ENCODE measurements at places on chromosomes 5 and 9. TPM values are rescaled to one million over a fixed set of nuclear protein-coding genes. Genes with fewer than 3 reads are reported as not detected.

- no peak for DNase-seq
These were observed 12.2 kb downstream of the KLHL9 start for GRCh38 chr9:21322911-21323461.

DNA sequence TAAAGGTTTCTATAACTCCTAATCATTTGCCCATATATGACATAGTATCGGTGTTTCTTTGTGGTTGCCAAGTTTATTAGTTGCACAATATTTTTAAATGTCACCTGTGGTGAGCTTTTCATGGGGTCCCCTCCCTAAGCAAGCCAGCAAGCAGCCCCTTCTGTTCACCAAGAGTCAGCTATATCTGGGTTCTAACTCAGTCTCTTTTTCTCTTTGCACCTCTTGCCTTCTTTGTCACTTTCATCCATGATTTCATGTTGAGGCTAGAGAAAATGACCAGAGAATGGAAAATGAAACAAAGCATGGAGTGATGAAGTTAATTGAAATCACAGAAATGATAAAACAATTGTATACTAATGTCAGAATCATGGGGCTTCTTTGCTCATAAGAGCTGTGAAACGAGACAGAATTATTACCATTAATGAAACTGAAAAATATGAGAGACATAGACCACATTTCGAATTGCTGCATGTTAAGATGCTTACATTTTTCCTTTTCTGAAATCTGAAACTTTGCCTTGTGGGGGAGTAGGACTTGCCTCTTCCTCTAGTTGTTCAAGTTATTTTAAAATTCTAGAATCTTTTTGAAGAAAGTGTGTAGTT, 75.7 kb downstream of the CAMK4 start:
- no peak for DNase-seq

DNA sequence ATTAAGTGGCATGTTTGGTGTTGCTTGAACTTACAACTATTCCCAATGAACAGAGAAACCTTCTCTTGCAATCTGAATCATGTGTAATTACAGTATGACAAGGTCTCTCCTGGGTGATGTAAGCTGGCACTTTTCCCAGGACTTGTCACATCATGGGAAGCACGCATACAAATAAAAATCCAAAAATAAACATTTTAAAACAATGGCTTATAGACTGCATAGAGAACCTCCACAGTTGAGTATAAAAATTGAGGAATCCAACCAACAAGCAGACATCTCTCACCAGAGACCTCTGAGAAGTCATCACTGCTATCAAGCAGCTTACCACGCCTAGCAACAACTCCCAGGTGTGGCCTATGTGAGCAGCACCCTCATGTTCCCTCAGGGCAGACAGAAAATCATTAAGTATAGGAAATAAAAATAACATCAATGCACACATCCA, 3.9 kb downstream of the MLLT3 start:
- DNase-seq, result no peak

DNA sequence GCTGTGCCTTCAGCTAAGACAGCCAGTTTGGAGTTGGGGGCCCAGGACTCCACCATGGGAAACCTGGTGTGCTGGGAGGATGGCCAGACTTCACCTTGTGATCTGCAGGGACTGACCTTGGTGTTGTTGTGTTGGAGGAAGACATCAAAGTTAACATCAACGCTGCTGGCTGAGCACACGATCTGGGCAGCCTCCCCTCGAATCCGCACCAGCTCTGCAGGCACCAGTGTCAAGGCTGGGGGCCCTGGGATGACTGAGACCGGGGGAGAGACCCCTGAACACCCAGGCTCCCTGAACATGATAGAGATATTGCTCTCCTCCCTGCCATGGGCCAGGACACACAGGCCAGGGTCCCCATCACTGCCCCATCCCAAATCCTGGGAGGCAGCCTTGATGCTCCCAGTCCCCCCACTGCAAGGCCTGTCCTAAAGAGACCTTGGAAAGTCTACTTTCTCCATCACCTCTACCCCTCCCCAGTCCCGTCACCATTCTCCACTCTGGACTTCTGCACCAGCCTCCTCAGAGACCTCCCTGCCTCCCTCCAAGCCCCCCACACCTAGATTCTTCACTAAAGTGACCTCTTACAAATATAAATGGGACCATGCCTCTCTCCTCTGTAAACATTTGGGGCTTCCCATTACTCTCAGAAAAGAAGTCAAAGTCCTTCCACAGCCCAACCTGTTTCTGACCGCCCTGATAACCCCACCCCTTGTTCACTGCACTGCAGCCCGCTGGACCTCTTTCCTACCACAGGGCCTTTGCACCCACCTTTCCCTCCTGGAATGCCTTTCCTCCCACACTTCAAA, 8.2 kb downstream of the CSF1R start:
- no peak for DNase-seq

GRCh38 chr5:126055348-126055729, 367.9 kb upstream of the GRAMD2B start:
- DNase-seq, result no peak

GRCh38 chr5:126484253-126484652, 61.0 kb downstream of the GRAMD2B start:
- DNase-seq, result no peak

GRCh38 chr5:165334201-165334600, 1828.8 kb downstream of the MAT2B start:
- DNase-seq, result no peak

- no peak for DNase-seq
These were observed 14.1 kb downstream of the ASPN start for GRCh38 chr9:92468206-92468605.

- DNase-seq, result no peak
These were observed 172.8 kb upstream of the RASA1 start for GRCh38 chr5:87094833-87095232.

- DNase-seq, result peak; percentile 35
These were observed 139.8 kb downstream of the SLIT3 start for GRCh38 chr5:169161022-169161680.

DNA sequence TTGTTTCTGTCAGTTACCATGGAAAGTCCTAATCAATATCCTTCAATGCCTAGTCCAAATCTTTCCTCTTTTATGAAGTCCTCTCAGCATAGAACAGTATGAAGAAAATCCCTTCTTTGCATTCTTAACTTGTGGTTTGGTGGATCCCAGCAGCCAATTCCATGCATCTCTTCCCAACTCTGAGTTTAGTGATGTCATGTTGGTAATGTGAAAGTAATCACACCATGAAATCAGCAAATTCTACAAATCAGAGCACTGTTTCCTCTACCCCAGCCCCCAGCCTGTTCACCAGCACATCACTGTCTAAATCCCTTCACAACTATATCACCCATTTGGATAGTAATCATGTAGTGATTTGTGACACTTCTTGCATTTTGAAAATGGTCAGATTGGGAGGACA, 4.7 kb upstream of the C1QTNF2 start:
- DNase-seq, result no peak

DNA sequence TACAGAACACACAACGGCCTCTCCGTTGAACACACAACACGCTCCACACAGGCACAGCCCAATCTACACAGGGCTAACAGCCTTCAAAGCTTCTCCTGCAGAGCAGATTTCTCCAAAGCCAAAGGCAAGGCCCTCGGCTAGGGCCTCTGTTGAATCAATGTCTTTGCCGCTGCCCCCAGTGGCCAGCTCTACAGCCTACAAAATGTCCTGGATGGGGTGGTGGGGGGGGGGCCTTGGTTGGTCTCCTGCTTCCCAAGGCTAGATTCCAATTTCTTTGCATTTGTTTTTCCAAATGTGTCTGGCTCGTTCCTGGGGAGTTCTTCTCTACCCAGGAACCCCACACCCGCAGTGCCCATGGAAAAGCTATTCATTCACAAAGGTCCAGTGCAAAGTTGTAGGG, 167.2 kb downstream of the PAX5 start:
- no peak for DNase-seq

- DNase-seq, result no peak
These were observed 114.9 kb downstream of the INVS start for GRCh38 chr9:100213730-100214477.

DNA sequence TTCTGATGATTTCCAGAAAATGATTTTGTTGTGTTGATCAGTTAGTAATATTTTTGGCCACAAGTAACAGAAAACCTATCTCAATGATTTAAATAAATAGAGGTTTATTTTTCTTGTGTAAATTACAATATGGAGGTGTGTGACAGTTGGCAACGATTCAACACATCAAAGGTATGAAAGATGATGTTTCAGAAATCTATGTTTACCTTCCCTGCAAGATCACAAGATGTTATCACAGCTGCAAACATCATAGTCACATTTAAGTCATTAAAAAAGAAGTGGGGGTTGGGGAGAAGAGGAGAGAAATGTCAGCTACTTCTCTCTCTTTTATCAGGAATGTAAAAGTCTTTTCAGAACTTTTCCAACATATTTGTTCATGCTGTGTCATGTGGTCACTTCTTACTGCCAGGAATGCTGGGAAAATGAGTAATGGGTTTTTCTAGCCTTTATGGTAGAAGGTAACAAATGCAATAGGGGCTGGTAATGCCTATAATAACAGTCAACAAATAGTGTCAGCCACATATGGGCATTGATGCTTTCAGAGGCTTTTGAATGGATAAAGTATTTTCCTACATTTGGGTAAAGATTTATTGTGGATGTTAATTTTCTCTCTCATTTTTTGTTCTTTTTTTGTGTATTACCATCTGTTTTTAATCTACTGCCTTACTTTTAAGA, 742.7 kb downstream of the TLE1 start:
- DNase-seq, result no peak

DNA sequence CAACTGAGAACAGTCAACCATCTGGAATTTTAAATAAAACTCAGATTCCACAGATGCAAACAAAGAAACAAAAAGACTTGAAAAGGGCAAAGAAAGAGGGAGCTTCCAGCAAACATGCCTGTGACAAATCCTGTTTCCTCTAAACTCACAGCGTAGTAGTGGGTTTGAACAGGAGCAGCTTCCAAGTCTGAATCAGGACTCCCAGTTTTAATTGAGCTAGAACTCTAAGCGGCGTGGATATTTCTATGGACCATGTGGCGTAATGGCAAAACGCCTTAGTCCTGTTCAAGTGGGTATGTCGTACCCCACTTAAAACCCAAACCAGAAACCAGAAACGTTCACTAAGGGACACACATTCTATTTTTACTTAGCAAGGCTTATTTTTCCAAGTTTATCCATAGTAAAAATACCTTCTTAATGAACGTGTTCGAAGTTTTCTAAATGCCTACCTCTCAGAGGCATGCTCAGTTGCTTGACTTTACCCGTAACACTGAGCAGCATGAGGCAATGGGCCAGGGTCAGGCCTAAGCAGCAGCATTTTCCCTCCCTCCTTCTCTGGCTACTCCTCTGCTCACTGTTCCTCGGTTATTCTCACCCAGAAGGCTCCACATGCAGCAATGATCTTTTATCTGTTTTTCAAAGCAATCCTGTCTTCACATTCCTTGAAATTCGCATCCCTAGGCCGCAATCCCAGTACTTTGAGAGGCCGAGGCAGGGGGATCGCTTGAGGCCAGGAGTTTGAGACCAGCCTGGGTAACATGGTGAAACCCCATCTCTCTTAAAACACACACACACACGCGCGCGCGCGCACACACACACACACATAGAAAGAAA, 77.9 kb downstream of the FNBP1 start:
- no peak for DNase-seq

DNA sequence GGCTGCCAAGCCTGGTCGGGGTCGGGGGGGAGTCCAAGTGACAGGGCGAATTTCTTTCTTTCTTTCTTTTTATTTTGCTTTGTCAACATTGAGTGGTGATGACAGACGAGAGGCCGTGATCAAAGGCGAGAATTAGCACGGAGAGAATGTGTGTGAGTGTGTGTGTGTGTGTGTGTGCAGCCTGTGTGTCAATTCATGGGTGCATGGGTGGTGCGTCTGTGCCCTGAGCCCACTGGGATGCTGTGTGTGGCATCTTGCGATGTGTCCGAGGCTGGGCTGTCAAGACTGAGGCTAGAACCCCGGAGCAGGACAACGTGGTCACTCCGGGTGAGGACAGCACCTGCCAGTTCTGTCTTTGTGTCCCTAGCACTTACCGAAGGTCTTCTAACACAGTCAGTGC, 4.7 kb upstream of the FIBCD1 start:
- DNase-seq, result no peak

TIMD4 gene
- total RNA-seq, result not detected

LARP1 gene
- 125 TPM for total RNA-seq

TLR4 gene
- 10.3 TPM for total RNA-seq

CCDC107 gene
- total RNA-seq, result 45.3 TPM

PCDHA5 gene
- total RNA-seq, result not detected

F12 gene
- total RNA-seq, result not detected

ANKRD34B gene
- total RNA-seq, result not detected

GFRA3 gene
- 0.42 TPM for total RNA-seq

FOXD4L6 gene
- not detected for total RNA-seq

ADAMTS16 gene
- not detected for total RNA-seq

NDOR1 gene
- 2.4 TPM for total RNA-seq

TUSC1 gene
- total RNA-seq, result 13.6 TPM

PCDHB11 gene
- total RNA-seq, result 0.05 TPM

TAF11L5 gene
- not detected for total RNA-seq

All from gastrocnemius medialis (tissue), 4 donors.